ENCODE measurements at places on chromosomes 5 and 9.
A peak's percentile ranks its signal among the peaks of the same experiment; 100 is the strongest.

DNA sequence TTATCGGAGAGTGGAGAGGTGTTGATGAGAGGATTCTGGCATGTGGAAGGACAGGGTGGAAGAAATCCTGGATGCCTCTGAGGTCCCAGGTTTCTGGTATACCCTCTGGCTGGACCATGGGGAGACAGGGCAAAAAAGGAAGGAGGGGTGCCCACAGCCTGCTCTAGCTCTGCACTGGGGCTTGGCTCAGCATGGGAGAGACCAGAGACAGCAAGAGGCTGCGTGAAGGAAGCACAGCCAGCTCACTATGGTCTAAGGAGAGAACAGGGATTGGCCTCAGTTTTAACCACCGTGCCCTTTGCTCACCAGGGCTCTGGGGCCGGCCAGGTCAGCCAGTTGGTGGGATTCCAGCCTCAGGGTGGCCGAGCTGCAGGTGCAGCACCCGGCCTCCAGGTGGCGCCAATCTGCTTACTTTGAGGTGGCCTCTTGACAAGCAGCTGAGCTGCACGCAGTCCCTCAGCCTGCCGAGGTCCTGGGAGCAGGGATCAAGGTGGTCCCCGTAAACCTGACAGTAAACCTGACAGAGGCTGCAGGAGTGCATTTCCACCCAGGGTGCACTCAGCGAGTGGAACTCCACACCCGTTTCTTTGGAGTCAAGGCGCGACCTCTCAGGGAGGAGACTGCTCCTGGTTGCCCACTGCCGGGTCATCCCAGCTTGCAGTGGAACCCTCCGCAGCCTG lies 25.0 kb upstream of the SPTLC1 start:
- peak; percentile 73 for DNase-seq

DNA sequence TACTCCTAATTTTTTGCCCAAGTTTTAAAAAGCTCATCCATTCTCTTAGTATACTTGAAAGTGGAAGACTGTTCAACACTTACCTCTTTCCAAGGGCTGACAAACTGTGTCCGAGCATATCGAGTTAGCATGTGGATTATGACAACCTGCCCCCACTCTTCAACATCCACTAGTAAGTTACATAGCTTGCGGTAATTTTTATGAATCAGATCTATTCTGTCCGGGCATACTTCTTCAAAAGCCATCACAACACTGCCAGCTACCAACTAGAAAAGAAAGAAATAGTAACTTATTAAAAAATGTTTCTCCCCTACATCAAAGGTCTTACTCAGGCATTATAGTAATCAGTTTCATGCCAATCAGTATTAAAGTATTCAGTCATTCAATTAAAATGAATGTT lies 78.5 kb downstream of the AP3B1 start:
- DNase-seq, result no peak

GRCh38 chr5:150847334-150847695 lies 994 bp downstream of the IRGM start:
- DNase-seq, result no peak

DNA sequence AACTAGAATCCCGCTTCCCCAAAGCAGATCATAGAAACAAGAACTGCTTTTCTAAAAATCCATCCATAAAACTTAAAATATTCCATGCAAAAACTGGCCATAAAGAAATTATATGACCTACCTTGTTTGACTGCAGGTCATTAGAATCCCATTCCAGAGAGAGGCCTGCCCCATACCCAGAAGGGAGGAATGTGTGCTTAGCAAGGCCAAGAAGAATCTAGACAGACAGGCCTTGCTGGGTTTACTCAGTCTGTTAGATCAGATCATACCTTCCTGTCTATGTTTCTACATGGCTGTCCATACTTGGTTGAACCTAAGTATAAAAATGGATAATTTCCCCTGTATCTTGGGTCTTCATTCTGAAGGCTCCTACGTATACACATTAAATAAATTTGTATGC lies 358.8 kb upstream of the TRPC7 start:
- DNase-seq, result no peak

DNA sequence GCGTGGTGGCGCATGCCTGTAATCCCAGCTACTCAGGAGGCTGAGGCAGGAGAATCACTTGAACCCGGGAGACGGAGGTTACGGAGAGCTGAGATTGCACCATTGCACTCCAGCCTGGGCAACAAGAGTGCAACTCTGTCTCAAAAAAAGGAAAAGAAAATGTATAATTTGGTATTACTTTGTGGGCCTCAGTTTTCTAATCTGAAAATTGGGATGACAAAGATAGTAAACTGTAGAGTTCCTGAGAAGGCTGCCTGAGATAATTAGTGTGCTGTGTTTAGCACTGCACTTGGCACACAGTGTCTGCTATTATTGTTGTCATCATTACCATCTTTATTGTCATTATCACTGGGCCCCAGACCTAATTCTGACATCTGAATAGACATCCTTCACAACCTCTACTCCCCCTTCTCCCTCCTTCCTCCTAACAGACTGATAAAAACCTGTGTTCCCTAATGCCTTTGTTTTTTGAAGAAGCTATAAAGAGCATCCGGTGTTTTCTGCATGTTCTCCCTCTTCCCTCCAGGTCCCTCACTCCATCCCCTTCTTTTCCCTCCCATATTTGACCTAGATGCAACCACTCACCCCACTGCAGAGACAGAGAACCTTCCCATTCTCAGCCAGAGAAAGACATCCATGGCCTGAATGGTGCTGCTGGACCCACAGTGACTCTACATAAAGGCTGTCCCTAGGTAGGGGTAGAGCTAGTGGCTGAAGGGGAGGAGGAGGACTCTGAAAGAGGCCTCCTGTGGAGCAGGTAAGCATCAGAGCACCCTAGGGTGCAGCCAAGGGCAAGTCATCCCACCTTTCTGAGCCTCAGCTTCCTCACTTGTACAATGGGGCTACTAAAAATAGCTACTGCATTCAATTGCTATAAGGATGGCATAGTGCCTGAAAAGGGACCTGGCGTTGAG lies 15.7 kb upstream of the CYSTM1 start:
- DNase-seq, result no peak

- DNase-seq, result no peak
Observed at GRCh38 chr5:119614838-119615237, 14.5 kb upstream of the FAM170A start.

- no peak for DNase-seq
Observed at GRCh38 chr9:99405359-99405758, 183.3 kb downstream of the SEC61B start.

- DNase-seq, result no peak
Observed at GRCh38 chr5:150575745-150576448, 64.6 kb upstream of the SYNPO start.

DNA sequence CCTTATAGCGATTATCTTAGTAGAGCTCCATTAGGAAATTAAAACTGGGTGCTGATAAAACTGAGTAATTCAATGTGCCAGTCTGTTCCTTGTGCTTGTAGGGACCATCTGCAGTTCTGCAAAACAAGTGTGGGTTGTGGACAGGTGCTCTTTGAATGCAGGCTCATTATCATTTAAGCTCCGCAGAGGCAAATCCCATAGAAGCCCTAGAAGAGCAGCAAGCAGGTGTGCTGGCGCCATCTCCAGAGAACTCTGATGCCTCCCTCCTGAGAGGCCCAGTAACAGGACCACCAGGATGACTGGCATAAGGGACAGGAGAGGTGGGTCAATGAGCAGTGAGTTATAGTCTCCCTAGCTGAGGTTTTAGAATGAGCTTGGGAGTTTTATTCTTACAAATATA lies 1342.4 kb upstream of the DMAC1 start:
- no peak for DNase-seq

- DNase-seq, result no peak
Observed at GRCh38 chr5:180345186-180345585, 8.0 kb downstream of the GFPT2 start.

- DNase-seq, result no peak
Observed at GRCh38 chr5:80117446-80117845, 82.3 kb downstream of the THBS4 start.

GRCh38 chr5:124740991-124741583 lies 5.4 kb downstream of the ZNF608 start:
- DNase-seq, result peak; percentile 76

DNA sequence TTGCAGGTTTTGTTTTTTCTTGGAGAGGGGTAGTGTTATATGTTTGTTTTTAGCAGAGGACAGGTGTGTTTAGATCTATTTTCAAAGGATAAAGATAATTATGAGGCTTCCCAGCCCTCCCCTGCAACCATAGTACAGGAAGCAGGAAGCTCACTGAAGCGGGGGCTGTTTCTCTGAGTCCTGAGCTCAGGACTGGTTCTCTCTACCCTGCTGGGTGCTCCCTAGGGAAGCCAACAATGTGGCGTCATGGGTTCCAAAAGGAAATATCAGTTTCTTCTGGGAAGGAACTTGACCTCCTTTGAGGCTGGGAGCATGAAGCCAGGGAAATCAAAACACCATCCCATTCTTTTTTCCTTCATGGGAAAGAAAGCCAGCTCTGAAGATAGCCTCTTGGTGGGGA lies 62.2 kb downstream of the RAD23B start:
- no peak for DNase-seq

DNA sequence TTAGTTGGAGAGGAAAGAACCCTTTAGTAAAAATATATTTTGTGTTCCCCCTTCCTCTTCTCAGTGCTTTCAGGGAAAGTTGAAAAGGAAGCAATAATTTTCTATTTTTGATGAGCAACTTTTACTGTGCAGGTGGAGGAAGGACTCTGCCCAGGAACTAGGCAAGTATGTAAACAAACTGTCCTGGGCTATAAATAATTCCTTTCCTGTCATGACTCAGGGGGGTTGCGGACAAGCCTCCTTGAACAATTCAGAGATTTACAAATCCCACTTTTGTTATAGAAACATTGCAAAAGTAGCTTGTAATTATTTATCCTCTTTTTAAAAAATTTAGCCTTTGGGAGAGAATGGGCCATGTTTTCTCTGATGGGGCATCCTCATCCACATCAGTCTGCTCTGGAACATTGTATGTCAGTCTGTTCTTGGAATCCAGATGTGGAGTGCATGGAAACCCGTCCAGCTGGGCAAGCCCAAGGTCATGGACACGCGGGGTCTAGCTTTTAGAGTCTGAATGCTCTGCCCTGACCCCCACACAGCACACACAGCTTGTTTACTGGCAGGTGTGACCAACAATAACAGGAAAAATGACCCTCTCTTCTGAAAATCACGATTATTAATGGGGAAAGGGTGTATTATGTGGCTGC lies 127.6 kb downstream of the GADD45G start:
- peak; percentile 57 for DNase-seq

- peak; percentile 58 for DNase-seq
Observed at GRCh38 chr5:61327760-61328753, 4.0 kb upstream of the ZSWIM6 start.

All from RWPE1 (cell line).